Muscle of arm (tissue), 14 donors: ENCODE measurements at places on chromosomes 2 and 18.
A peak's percentile ranks its signal among the peaks of the same experiment; 100 is the strongest.

GRCh38 chr2:236393101-236393500, 128.9 kb upstream of the ASB18 start:
- no peak for DNase-seq

DNA sequence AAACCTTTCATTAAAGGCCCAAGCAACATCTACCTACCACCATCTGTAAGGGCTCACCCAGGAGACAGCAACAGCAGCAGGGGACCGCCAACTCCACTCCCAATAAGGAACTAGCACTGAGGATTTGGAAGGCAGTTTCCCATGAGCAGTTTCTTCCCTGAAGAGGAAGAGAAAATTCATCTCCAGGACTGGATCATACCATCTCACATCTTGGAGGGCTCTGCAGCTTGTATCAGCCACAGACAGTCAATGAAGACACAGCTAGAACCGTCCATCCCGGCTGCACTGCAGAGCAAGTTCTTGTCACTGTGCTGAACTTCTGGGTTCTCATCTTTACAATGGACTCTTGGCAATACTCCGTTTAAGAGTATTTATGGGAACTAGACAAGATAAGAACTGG, 2.8 kb upstream of the GYPC start:
- DNase-seq: no peak

GRCh38 chr2:98085649-98086048, 1.3 kb upstream of the VWA3B start:
- DNase-seq: no peak

DNA sequence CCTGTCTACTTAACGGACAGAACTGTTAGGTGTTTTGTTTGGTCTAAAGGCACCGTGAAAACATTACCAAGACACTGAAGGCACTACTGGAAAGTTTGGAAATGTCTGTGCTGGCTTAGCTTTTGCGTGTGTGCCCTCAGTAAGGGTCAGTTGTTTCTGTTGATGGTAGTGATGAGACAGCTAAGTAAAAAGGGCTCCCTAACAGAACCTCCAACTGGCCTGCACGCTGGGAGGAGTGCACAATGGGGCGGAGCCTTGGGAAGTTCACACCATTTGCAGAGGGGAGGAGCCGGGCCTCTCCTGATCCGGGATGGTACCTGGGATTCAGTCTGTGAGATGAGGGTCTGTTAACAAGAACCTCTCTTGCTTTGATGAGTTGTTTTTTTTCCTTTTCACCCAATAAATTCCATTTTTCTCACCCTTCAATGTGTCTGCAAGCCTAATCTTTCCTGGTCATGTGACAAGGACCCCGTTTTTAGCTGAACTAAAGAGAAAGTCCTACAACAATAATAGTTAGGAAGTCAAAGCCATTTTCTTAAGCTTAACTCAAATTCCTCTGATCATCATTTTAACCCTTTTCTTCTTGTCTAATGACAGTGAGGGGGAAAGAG, 368.7 kb downstream of the PARD3B start:
- DNase-seq: no peak

GRCh38 chr2:71477231-71477691, 23.9 kb downstream of the DYSF start:
- DNase-seq: no peak

- no peak for DNase-seq
These were observed 404.4 kb upstream of the MEIS1 start for GRCh38 chr2:66030553-66030952.

GRCh38 chr2:198321522-198322088, 517.2 kb downstream of the PLCL1 start:
- no peak for DNase-seq

DNA sequence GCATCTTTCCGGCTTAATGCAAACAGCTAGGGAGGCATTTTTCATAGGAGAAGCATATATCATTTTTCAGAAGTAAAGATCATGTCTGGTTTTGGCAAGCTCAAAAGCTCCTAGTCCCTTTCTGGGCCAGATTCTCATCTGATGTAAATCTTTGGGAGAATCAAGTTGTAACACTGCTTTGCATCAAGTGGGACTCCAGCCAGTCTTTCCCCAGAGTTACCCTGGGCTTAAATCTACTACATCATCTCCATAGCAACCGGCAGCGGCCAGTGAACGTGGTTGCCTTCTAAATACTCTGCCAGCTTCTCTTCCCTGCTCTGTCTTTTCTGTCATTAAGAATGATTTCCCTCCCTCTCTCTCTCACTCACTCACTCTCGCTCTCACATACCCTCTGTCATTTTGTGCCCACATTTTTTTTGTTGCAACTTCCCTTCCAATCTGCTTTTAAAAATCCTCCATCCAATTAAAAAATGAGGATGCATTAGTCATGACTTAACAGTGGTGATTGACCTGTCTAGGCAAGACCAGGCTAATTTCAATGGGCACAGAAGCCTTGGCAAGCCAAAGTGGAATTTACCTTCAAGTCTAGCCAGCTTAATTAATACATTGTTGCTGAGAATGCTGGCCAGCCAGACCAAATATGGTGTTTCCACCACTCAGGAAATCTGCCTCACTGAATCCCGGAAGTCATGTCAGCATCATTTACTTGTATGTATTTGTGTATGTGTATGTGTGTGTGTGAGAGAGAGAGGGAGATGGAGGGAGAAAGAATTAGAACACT, 93.0 kb downstream of the NRP2 start:
- peak; percentile 56 for DNase-seq

GRCh38 chr2:21404137-21404536, 280.4 kb downstream of the TDRD15 start:
- DNase-seq: no peak

GRCh38 chr2:6880200-6880733, 2.7 kb downstream of the RSAD2 start:
- no peak for DNase-seq

- peak; percentile 93 for DNase-seq
These were observed 154.7 kb upstream of the HS6ST1 start for GRCh38 chr2:128473175-128474035.

GRCh38 chr2:47109680-47110079, 45.4 kb downstream of the STPG4 start:
- no peak for DNase-seq

DNA sequence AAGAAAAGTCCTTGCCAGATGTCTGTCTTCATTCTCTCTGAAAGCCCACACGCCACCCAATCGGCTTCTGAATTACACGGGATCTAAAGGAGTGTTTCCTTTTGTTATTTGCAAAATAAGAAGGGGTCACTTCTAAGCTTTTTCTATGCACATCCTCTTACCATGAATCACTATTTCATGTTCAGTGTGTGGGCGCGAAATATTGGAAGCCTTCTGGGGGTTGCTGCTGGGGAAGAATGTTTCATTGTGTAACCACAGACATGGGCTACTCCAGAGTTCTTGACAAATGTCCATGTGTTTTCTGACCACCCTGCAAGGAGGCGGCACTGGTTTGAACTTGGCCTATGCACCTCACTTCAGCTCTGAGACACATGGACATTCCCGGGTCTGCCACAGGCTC, 133.6 kb upstream of the APCDD1 start:
- DNase-seq: no peak

GRCh38 chr2:48902521-48902920, 147.0 kb upstream of the LHCGR start:
- no peak for DNase-seq

DNA sequence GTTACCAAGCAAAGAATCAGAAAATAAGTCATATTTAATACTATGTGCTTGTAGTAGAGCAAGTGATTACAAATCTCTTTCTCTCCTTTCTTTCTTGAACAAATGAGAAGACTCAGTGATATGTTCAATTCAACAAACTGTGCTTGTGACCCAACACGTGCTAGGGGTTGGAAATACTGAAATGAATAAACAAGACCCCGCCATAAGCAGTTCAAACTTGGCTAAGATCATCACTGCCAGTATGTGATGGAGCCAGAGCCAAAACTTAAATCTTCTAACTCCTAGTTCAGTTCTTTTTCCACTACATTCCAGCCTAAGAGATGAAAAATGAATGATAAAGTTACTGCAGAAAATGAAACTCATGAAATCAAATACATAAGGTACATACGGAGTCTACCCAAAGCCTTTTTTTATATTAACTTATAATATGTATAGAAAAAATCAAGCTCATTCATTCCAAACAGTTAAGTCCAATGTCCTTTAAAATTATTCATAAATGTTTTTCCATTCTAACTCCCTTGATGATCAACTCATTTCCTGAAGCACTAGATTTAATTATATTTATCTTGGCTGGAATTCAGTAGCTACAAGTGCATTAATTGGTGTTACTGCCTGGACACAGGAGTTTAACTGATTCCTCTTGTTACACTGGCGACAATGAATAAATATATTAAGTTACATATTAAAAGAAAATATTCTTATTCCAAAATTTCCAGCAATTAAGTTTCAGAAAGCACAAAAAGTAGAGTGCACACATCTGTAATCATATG, 36.0 kb downstream of the GALNT3 start:
- DNase-seq: no peak

GRCh38 chr2:214103276-214104001, 307.4 kb upstream of the VWC2L start:
- no peak for DNase-seq

DNA sequence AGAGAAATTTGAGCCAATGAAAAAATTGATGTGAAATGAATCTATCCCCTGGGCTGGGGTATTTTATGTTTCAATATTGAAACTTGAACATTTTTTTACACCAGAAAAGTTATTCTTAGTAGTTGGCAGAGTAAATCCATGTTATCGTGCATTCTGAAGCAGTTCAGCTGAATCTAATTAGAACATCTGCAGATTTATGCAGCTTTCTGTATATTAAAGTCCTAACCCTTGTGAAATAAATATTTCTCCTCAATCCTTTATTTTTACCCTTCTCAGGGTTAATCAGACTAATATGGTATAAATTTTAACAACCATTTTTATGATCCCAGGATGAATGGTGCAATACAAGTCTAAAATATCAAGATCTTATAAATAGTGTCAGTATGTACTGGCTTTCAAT, 69.5 kb downstream of the CDH20 start:
- DNase-seq: peak; percentile 43

DNA sequence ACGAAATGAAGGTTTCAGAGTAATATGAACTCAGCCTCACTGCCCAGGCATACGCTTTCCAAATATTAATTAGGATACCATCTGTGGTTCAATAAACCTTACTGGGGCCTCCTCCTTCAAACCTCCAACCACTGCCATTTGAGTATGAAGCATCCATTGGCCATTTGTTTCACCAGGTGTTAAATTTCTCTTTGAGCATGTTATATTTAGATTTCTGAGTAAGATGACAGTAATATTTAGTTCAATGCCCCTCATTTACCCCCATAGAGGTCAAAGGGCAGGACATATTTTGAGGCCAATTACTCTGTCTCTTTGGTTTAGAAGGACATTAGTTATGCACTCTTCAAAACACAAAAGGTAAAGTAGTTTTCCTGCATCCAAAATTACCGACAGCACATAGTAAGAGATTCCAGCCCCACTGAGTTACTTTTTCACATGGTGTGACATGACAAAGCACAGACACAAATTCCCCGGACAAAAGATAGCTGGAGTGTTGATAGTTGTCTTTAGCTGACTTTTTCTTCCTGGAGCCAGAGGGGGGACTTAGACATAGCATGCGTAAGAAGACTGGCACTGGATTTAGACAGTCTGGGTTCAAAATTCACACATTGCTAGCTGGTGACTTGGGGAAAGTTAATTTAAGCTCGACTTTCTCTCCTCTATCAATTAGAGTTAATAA, 33.1 kb upstream of the LNPK start:
- DNase-seq: no peak

DNA sequence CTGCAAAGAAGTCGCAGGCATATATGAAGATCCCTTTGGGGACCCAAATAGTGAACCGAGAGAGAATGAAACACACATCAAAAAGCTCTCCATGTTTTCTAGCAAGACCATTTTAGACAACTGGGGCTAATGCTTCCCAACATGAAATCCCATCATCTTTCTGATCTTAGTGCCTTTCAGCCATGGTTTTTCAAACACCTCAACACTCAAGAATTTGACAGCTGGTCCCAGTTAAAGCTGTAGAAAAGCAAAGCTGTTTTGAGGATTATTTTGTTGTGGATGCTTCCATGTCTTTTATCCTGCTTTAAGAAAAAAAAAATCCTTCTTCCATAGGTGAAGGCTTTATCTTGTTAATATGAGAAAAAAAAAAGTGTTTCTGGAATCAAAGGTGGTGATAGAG, 259.1 kb downstream of the STK39 start:
- no peak for DNase-seq

DNA sequence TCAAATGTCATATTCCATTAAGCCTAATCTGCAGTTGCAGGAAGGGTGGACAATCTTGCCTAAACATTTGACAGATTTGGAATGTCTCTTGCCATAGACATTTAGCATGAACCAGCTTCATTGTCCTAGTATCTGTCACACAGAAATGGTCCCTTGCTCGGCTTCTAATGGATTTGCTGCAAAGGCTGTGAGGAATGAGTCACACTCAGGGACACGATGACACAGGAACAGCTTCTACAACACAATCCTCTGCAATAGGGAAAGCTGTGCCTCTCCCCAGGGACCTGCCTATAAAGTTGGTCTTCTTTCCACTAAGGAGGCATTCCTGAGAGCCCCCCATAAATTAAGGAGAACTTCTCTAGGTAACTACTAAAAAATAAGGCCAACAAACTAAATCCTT, 155.1 kb upstream of the L3MBTL4 start:
- no peak for DNase-seq

GRCh38 chr18:78160961-78161656, 818.5 kb upstream of the SALL3 start:
- no peak for DNase-seq

DNA sequence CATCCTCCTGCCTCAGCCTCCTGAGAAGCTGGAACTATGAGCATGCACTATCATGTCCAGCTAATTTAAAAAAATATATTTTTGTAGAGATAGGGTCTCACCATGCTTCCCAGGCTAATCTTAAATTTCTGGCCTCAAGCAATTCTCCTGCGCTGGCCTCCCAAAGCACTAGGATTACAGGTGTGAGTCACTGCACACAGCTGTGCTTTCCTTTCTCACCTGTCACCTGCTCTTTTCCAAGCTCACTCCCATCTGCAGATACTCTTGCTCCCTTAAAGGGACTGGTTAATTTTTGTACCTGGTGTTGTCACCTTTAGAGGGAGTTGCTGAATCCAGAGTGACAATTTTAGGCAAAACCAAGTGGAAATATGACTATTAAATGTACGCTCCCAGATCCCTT, 178.2 kb downstream of the LOXHD1 start:
- no peak for DNase-seq

DNA sequence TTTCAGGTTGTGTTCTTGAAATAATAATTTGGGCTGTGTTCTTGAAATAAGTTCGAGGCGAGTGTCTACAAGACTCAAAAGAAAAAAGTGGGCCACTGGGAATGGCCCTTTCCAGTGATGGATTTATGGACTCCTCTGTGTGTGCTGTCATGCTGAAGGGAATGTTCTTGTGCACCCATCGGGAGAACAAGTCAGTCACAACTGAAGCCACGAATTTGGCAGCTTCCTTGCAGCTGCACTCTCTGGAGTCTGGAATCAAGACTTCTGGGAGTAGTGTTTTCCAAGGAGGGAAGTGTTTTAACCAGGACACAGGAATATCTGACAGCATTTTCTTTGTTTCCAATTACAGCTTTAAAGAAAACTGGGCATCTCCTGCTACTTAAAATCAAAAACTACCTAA, 620 bp downstream of the SLC14A1 start:
- no peak for DNase-seq
